ENCODE measurements at places on chromosomes 3 and 15.
A peak's percentile ranks its signal among the peaks of the same experiment; 100 is the strongest.

GRCh38 chr15:50415752-50416404 is 8.3 kb upstream of the USP8 start:
- DNase-seq = no peak

GRCh38 chr3:155701882-155702465 is 42.9 kb downstream of the PLCH1 start:
- peak; percentile 21 for DNase-seq

DNA sequence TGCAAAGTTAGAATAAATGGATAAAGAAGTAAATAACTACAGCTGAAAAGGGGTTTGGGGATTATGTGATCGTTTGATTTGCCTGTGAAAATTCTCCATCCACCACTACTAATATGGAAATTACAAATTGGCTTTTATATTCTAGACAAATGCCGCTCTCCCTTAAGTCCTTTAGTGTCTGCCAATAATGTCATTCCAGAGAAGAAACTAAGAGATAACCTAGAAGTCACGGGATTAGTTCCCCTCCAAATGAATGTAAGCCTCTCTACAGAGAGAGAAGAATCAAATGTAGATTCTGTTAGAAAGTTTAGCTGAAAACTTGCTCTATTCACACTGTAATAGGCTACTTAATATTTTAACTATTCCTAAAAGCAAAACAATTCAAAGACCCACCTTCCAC is 92.0 kb downstream of the ALDH1A2 start:
- no peak for DNase-seq

GRCh38 chr15:58441376-58442070 is 9.7 kb downstream of the LIPC start:
- DNase-seq = peak; percentile 64

- no peak for DNase-seq
Observed at GRCh38 chr3:83934192-83935021, 1024.4 kb upstream of the CADM2 start.

DNA sequence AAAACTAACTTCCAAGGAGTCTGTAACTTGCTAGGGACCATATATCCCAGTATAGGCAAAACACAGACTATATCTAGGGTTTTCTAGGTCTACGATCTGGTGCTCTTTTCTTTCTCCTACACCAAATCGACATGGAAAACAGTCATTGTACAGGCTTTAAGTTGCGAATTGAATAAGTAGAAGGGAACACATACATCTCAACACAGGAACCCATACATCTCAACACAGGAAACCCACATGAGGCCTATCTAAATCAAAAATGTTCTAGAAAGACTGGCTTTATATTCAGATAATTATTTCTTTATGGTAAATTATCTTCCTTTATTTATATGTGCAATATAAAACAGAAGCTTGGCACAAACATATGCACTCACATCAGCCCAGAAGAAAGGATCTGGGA is 126.6 kb downstream of the ADAM10 start:
- DNase-seq = no peak

DNA sequence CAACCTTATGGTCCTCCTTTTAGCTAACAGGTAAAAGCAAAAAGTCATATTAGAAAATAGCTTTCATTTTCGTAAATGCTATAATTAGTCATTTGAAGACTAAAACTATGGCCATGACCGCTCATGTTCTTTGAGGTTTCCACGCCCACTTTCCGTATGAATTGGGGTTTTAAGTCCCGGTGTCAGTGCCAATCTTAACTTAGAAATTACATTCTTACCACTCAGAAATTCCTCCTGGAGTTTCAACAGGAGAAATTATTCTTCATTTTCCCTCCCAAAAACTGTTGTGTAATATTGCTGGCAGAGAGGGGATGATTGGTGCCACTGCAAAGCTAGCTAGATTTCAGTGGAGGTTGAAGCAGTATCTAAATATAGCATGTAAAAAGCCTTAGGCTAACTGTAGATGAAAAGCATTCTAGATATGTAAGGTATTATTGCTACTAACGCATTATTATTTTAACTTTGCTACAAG is 71.0 kb upstream of the MDFIC2 start:
- DNase-seq = no peak

DNA sequence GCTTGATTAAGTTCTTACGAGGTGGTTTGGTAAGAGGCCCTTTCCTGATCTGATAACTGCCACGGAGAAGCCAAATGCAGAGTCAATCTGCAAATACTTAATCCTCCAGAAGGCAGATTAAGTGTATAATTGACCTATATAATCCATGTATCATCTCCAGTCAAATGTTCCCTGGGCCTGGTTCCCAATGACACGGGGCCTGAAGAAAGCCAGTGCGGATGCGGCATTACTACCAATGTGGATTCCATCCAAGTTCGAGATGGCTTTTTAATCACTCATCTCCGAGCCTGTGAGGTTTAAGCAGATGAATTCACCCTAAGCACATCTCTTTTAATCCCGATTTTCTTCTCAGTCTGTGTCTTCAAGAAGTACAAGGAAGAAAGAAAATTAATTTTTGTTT is 60.0 kb upstream of the FEZF2 start:
- DNase-seq = no peak

DNA sequence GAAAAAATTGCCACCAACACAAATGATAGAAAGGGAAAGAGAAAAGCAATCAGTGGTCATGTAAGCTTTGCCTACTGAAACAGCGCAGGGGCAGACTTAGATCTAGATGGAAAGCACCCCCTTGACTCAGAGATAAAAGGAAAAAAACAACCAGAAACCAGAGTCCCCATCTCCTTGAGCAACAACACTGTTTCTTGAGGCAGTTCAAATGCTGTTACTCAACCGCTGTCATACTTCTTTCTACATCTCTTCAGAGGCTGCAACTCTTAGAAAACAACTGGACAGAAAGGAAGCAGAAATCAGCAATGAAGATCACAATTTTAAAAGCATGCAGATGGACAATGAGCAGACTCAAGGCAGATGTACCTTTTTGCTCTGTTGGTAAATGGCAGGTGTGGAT is 36.5 kb downstream of the FSIP1 start:
- no peak for DNase-seq

GRCh38 chr3:166526881-166527280 is 689.7 kb upstream of the BCHE start:
- no peak for DNase-seq

DNA sequence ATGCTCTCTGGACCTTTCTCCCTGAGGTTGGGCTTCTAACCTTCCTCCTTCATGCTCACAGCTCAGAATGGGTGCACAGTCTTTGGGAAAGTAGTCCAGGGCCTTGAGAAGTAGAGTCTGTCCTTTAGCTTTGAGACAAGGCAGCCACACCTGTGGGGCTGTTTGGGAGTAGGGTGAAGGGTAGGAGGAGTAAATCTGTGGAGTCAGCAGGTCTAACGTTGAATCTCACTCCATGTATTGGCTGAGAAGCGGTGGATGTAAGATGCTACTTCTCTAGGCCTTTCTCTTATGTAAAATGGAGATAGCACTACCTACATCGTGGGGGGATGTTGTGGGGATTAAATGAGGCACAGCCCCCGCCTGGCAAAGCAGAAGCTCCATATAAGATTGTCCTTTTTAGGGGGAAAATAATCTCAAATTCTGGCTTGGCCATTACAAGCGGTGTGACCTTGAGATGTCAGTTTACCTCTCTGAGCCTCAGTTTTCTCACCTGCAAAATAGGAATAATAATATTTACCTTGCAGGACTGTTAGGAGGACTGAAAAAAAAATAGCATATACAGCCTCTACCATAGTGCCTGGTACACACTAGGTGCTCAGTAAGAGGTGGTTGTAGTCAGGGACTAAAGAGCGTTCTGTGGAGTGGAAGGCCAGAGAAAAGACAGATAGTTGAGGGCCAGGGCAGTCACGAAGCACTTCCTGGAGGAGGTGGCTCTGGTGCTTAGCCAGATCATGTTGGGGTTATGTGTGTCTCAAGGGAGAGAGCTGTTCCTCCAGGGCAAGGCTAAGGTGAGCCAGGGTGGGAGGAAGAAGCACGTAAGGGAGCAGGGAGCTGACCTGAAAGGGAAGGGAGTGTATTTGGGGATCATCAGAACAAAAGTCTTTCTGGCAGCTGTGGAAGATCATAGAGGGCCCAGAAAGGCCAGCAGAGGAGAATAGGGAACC is 82.8 kb upstream of the MRPS22 start:
- DNase-seq = no peak

DNA sequence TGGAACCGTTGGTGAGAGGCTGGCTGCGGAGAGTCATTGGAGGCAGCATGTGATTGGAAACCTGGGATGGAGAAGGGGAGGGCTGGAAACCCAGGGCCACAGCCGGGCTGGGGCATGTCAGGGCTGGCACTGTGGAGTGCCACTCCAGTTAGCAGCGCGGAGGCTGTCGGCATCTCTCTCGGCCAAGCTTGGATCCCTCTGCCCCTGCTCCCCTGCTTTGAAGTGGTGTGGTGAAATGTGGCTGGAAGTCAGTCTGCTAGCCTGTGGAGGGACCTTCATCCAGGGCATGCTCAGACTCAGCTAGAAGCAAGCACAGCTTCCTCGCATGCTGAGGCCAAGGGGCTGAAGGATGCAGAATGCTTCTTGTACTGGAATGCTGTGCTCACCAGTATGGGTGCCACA is 13.5 kb downstream of the SLCO3A1 start:
- DNase-seq = no peak

DNA sequence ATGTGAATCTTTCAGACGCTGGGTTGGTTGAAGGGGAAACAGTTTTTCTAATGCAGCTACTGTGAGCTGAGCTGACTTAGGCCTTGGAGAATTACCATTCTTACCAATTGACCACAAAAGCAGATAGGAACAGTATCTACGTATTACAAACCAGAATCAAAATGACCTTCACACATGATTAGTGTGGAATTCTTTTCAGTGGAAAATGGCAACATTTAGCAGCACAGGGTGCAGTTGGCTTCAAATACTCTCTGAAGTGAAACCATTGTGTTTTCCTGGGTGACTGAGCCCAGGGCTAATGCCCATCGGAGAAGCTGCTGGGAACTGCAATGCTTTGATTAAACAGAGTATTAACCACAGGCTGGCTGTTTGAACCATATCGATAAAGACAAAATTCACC is 40.2 kb upstream of the GOLGA8J start:
- no peak for DNase-seq

DNA sequence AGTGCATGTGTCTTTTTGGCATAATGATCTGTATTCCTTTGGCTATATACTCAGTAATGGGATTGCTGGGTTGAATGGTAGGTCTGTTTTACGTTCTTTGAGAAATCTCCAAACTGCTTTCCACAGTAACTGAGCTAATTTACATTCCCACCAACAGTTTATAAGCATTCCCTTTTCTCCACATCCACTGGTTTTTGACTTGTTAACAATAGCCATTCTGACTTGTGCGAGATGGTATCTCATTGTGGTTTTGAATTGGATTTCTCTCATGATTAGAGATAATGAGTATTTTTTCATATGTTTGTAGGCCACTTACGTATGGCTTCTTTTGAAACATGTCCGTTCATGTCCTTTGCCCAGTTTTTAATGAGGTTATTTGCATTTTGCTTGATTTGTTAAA is 117.7 kb downstream of the CHCHD4 start:
- DNase-seq = no peak

DNA sequence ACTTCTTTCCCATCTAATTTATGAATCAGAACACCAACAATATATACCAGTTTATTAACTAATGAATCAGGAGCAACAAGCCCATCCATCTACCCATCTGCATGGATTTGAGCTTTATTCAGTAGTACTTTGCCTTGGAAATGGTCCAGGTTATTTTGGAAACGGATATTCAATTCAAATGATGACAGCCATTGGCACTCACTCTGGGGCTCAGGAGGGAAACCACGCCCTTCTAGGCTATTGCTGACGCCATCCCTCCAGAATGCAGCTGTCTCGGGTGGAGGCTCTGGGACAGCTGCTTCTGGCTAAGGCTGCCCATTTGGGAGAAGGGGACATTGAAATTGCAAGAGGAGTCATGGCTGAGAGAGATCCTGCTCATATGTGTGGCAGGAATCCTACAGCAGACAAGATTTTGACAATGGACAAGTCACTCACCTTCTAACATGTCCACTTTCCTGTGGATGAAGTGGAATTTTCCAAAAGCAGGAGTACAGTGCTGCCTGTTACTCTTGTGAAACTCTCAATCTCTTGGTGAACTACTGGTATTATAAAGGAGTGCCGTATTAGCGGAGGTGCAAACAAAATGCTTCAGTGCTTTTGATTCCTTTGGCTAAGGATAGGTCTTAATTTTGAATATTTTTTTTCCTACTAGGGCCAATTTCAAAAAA is 29.3 kb upstream of the TRAK1 start:
- peak; percentile 83 for DNase-seq

GRCh38 chr3:25665315-25666280 is 891 bp upstream of the TOP2B start:
- no peak for DNase-seq

Data from hepatic stellate cell (primary cell).